ENCODE measurements at places on chromosomes 6 and 20.

GRCh38 chr6:151514000-151514730, 20.3 kb downstream of the CCDC170 start:
- no peak for DNase-seq

GRCh38 chr6:107304421-107305025, 154.8 kb downstream of the PDSS2 start:
- DNase-seq = no peak

DNA sequence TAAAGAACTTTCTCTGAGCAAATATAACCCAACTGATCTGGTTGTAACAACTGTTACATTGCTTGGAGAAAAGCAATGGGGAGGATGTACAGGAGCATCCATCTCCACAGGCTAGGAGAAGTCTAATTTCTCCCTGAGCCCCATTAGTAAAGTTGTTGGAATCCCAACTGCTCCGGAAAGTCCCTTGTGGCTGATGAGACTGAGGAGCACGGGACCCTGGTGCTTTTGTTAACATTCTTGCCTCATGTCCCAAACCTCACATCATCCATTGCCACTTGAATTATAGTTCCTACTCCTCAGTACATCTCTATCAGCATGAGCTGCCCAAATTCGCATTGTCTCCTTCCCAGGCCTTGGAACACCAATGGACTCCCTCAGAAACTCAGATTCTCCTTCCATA, 260.6 kb upstream of the BMP2 start:
- no peak for DNase-seq

DNA sequence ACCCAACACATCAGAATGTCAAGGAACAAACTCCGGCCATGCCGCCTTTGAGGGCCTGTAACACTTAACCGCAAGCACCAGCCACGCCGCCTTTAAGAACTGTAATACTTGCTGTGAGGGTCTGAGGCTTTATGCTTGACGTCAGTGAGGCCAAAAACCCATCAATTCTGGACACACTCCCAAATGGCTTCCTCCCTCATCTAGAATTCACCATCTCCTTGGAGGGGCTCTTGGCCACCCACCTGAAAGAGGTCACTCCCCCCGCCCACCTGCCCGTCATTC, 10.4 kb upstream of the PXDC1 start:
- DNase-seq = no peak

DNA sequence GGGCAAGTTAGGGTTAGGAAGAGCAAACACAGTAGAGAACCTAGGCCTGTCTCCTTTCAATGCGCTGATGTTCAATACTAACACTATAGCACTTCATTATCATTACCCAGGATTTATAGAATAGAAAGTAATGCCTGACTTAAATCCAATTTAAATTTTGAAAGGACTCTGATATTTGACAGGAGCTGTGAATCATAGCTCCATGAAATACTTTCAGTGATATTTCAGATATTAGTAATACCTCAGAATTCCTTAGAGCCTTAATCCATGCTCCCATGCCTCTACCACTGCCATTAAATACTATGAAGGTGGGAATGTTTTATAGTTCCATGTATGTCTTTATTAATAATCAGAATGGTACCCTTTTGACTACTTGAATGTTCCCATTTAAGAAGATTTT, 530.2 kb downstream of the BCKDHB start:
- no peak for DNase-seq

- no peak for DNase-seq
Observed at GRCh38 chr6:66900133-66901083, 1193.4 kb upstream of the EYS start.

GRCh38 chr20:62326959-62327725, 24.3 kb downstream of the ADRM1 start:
- no peak for DNase-seq

GRCh38 chr20:20466341-20466879, 98.5 kb downstream of the INSM1 start:
- DNase-seq = no peak

All from mesothelial cell of epicardium (in vitro differentiated cells).